ENCODE measurements at places on chromosomes 5 and 9.

- no peak for DNase-seq
These were observed 1.5 kb downstream of the FBN2 start for GRCh38 chr5:128536254-128537220.

- no peak for DNase-seq
These were observed 24.4 kb upstream of the ANXA6 start for GRCh38 chr5:151181818-151182523.

GRCh38 chr9:84597131-84597530, 72.4 kb upstream of the NTRK2 start:
- no peak for DNase-seq

- DNase-seq: no peak
These were observed 66.6 kb downstream of the YIPF5 start for GRCh38 chr5:144103611-144104485.

- no peak for DNase-seq
These were observed 239.3 kb upstream of the PRDM9 start for GRCh38 chr5:23268136-23268535.

DNA sequence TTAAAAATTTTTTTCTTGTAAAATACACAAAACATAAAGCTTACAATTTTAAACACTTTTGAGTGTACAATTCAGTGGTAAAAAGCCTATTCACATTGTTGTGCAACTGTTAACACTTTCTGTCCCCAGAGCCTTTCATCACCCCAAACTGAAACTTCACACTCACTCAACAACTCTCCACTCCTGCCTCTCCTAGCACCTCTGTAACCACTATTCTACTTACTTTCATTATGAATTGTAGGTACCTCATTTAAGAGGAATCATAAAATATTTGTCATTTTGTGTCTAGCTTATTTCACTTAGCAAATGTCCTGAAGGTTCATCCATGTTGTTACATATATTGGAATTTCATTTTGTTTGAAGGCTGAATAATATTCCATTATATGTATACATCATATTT, 4.3 kb upstream of the ZNF510 start:
- DNase-seq: no peak

GRCh38 chr5:89994266-89994665, 415.3 kb downstream of the CETN3 start:
- no peak for DNase-seq

- DNase-seq: no peak
These were observed 99.2 kb downstream of the MED27 start for GRCh38 chr9:131980267-131981016.
